Left renal pelvis (tissue), 4 donors: ENCODE measurements at places on chromosomes 12 and 14.
A peak's percentile ranks its signal among the peaks of the same experiment; 100 is the strongest.

DNA sequence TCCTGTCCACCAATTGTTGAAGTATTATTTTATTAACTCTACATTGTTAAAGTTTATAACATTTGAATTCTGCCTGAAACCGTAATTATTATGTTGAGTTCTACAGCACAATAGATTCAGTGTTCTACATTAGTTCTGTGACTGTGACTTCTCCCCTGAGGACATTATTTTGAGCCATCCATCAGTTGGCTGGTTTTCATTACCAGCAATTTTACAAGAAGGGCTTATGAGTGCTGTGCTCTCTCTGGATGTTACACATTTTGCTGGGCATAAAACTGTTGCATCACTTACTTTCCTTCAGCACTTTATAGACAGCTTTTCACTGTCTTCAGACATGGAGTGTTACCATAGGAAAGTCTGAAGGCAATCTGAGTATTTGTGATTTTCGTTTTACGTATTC, 118.2 kb upstream of the KITLG start:
- DNase-seq = no peak

- no peak for DNase-seq
Observed at GRCh38 chr12:131860472-131861260, 32.5 kb downstream of the MMP17 start.

DNA sequence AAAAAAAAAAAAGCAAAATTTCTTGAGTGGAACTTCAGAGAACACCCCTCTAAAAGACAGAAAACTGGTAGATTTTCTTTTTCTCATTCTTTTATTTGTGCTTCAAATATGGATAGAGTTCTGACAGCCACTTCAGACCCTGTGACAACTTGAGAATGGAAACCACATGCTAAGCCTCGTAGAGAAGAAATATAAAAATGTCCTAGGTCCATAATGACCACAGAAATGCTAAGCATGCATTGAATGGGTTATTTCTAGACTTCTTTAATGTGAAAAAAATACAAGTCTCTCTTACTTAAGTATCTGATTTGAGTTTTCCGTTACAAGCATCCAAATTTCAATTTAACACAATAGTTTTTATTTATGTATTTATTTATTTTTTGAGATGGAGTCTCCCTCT, 28.3 kb upstream of the DIO2 start:
- no peak for DNase-seq

GRCh38 chr14:101478796-101479410, 82.4 kb upstream of the DIO3 start:
- no peak for DNase-seq

GRCh38 chr12:78959556-78959955, 95.0 kb downstream of the SYT1 start:
- DNase-seq = no peak

GRCh38 chr12:66331814-66332213, 29.5 kb downstream of the HELB start:
- DNase-seq = no peak

- peak; percentile 28 for DNase-seq
Observed at GRCh38 chr14:78157494-78158437, 12.4 kb upstream of the NRXN3 start.

DNA sequence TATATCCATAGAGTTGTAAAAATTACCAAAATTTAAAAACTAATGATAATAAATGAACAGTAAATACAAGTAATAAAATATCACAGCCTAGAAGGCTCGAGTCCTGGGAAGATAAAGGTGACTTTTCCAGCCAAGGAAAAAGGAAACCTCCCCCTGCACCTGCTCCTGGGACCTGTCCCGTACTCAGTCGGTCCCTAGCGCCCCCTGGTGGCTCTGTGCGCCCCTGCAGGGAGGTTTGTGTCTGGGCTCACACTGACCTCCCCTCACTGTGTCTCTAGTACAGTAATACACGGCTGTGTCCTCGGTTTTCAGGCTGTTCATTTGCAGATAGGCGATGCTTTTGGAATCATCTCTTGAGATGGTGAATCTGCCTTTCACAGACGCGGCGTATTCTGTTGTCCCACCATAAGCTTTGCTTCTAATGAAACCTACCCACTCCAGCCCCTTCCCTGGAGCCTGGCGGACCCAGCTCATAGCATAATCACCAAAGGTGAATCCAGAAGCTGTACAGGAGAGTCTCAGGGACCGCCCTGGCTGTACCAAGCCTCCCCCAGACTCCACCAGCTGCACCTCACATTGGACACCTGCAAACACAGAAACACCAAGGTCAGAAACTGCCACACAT, 1030.4 kb downstream of the TMEM121 start:
- DNase-seq = no peak

- DNase-seq = no peak
Observed at GRCh38 chr12:38813923-38814322, 91.5 kb downstream of the CPNE8 start.

- no peak for DNase-seq
Observed at GRCh38 chr12:66048835-66049537, 81.6 kb downstream of the LLPH start.

DNA sequence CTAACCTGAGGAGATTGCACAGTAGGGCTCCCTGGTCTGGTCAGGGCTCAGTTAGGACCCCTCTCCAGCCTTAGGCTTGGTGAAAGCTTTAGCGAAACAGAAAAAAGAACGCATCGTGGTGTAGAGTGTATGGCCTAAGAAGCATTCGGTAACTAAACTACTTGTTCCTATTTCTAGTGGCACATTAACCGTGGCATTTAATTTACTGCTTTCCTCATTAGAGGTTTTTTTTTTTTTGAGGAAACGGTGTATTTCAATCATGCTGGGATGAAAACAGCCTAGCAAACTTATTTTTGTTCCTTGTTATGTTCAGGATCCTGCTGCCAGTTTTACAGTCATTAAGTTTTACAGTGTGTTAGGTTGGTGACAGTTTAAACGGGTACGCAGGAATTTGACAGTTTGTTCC, 518 bp upstream of the OSBPL8 start:
- DNase-seq = no peak

- no peak for DNase-seq
Observed at GRCh38 chr12:51907856-51908425, 637 bp downstream of the ACVRL1 start.

- no peak for DNase-seq
Observed at GRCh38 chr14:25350802-25351201, 300.9 kb upstream of the STXBP6 start.

DNA sequence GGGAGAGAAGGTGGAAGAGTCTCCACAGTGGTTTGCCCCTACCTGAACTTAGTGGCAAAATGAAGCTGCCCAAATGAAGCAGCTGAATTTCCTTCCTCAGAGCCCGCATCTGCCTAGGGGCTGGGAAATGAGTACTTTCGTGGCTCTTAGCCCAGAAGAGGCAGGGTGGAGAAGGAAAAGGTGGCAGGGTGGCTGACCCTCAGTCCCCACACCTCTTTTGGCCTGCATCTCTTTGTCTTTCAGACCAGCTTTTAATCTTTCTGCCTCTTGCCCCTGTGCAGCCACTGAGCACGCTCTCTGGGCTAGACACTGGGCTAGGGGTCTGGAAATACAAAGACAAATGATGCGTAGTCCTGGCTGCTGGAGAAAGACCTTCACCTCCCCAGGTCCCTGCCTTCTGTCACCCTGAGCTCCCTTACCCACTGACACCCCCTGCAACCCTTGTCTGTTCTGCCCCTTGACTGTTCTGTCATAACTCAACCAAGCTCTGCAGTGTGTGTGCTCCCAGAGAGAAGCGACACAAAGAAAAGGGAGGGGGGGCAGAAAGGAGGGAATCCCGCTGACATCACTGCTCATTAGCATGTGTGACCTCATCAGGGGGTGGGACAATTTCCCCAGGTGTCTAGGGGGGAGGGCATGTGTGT, 371 bp upstream of the REM2 start:
- peak; percentile 77 for DNase-seq

GRCh38 chr12:117421068-117421752, 59.8 kb upstream of the NOS1 start:
- no peak for DNase-seq

- DNase-seq = no peak
Observed at GRCh38 chr12:106195621-106196027, 52.2 kb downstream of the CKAP4 start.

- no peak for DNase-seq
Observed at GRCh38 chr12:14845350-14845750, 2.0 kb upstream of the ART4 start.

DNA sequence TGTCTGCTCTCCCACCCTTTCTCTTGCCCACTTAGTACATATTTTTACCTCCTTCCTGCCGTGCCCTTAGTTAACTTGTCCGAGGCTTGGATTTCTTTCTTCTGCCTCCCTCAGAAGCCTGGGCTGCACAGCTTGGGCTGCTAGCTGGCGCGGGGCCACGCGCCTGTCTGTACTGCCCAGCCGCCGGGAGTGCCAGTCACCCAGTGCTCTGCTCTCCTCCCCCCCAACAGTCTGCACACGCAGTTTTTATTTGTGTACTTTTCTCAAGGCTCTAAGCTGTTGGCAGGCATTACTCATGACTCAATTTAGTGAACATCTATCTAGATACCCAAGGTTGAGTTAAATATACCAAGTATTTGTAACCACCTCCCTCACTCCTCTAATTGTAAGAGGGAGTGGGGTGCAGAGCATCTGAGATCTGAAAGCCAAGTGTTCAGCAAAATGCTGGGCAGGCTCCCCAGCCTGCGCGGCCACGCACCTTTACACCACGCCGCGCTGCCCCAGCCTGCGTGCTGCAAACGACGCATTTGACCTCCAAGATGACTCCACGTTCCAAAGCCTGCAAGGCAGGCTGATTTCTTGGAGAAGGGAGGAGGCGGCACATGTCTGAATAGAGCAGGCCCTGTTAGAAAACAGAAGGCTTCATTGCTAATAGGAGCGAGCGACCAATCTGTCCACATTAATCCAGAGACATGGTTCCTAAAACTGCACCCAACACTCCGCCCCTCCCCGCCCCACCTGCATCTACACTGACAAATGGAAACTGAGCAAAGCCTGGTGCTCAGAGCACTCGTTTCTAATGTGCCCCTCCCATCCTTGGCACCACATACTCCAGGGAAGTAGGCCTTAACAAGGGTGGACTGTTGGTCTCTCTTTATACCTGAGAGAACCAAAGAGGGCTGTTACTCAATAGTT, 18.2 kb upstream of the CACNA2D4 start:
- no peak for DNase-seq
